Foreskin fibroblast (primary cell): ENCODE measurements at places on chromosomes 12 and 14.

- peak; percentile 57 for DNase-seq
Observed at GRCh38 chr12:65823513-65824375, 539 bp upstream of the HMGA2 start.

- no peak for DNase-seq
Observed at GRCh38 chr14:105091054-105091516, 25.9 kb upstream of the GPR132 start.

DNA sequence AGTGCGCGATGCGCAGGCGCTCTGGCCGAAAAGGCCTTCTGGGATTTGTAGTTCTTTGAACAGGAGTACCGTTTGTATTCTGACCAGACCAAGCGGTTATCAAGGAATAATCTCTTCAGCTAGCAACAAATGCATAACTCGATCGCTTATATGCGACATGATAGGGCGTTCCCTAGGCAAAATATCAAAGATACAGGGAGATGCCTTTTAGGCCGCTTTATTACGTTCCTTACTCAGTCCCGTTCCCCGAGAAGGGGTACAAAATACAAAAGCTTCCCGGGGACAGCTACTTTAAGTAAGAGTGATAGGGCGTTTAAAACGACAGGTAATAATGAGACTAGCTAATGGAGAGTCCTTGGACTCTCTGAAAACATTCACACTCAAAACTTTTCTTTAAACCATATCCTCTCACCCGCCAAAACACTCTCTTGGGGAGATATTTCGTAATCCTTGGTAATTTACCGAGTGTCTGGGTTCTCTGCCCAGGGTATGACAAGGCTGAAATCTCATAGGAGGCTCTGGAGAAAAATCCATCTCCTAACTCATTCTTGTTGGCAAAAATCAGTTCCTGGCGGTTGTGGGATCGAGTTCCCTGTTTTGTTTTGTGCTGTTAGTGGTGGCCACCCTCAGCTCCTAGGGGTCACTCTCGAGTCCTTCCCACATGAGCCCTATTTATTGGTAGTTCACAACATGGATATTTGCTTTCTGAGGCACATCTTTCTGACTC, 412 bp upstream of the SNW1 start:
- peak; percentile 30 for DNase-seq

DNA sequence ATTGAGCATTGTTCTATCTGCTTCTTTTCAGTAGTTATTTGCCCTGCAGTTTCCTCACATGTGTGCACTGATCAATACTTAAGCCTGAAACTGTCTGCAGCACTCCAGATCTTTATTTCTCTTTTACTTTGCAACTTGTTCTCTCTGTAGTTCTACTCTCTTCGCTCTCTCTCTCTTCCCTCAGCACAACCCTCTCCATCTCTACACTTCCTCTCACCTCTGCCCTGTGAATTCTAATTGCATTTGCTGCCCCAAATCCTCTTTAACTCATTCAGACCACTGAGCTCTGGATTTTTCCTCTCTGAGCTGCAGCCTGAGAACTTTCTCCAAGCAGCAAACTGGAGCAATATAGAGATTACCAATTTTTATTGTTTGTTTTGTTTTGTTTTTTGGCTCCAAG, 1035.5 kb downstream of the FSCB start:
- DNase-seq = no peak

DNA sequence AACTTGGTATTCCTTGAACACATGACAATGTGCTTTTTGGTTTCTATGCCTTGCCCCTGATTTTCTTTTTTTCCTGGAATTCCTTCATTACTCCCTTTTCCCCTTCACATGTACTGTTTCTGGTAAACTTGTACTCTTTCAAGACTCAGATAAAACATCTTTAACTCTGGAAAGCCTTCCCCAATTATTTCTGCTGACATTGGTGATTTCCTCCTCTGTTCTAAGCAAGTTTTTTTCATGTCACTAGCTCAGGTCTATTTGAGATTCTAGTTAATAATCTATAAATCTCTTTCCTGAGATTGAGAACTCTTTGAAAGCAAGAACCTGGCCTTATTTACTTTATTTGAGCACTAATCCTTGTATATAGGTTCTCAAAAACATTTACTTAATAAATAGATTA, 24.0 kb upstream of the PTPRQ start:
- DNase-seq = no peak

DNA sequence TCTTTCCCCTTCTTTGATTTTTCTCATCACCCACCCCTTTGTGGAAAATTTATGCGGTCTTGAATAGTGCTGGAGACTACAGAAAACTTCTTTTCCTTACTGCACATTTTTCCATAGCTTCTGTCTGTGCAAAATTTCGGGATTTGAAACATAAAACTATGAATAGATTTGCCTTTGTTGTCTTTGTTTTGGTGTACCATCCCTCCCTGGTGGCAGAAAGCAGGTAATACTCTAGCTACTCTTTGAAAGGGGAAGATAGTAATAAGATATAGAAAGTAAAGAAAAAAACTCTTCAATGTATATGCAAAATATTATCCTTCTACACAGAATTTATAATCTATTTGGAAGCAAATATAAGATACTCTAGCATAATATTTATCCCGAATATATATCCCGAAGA, 79.1 kb upstream of the LMO3 start:
- no peak for DNase-seq

DNA sequence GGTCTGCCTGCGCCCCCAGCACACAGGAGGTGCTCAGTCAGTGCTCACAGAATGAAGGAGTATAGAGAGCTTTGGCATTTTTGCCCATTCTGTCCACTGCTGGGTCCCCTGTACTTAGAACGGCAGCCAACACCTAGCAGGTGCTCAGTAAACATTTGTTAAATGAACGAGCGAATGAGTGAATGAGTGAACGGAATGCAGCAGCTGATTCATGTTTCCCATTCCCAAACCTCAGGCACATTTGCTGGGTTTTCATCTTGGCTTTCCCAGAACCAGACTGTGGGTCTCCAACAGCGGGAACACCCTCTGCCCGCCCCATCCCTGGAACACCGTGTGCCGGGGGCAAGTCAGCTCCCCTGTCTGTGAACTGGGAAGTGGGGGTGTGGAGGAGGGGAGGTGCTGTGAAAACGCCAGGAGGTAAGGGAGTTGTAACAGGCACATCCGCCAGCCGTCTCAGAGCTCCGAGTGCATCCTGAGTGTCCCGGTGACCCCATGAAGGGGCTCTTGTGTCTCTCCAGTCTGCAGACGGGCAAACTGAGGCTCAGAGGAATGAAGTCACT, 47.3 kb downstream of the SCARB1 start:
- DNase-seq = no peak

- DNase-seq = peak; percentile 71
Observed at GRCh38 chr12:49518914-49519573, 19.8 kb upstream of the KCNH3 start.

DNA sequence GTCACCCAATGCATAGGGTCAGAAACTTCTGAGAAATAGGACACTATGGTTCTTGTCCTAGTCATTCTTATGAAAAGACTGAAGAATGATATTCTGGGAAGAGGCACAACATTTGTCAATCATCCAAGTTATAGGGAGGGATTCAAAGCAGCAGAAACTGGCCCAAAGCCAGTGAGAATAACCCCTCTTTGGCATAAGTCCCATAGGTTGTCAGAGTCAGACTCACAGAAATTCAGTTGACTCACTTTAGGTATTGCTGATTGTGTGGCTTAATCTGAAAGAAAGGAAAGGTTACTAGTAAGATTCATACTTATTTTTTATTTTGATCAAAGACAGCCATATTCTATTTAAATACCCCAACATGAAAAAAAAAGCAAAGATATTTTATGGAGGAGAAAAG, 151.0 kb downstream of the SRGAP1 start:
- DNase-seq = no peak

GRCh38 chr14:95217391-95217900, 60.1 kb upstream of the DICER1 start:
- DNase-seq = no peak

GRCh38 chr12:18443768-18444437, 182.6 kb downstream of the PIK3C2G start:
- DNase-seq = no peak

- peak; percentile 6 for DNase-seq
Observed at GRCh38 chr14:38824706-38825105, 278.3 kb downstream of the SEC23A start.

DNA sequence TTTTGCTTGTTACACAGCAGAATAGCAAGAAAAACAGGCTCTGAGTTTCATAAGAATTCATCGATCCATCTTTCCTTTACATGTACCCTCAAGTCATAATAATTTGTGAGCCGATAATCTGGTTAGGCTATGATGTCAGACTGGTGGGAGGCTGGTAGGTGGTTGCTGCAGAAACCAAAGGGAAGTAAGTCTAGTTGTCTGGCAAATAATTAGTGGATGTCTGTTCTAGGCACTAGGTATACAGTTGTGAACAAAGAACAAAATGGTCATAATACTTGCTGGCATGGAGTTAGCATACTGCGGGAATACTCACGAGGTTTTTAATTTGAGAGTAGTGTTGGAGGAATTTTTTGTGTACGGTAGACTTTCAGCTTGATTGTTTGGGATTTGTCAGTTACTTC, 8.8 kb downstream of the SUSD6 start:
- DNase-seq = no peak

DNA sequence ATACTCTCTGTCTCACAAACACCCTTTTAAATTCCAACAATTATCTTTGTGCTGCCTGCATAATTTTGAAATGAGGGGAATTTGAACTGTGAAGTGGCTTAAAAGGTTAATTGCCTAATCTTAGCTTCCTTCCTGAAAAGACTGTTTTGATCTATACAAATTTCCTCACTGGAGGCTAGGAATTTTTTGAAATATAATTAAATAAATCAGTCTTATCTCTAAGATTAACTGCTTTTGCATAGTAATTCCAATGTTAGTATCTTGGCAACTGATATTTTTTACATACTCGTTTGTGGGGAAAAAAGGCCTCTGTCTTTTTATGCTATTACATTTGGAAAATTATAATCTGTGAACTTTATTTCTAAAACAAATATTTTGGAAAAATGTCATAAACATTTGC, 498.5 kb downstream of the TMTC2 start:
- DNase-seq = no peak
